ENCODE measurements at places on chromosomes 5 and 9. TPM values are rescaled to one million over a fixed set of nuclear protein-coding genes. Genes with fewer than 3 reads are reported as not detected.

- DNase-seq = no peak
Measured at GRCh38 chr5:195401-196160, 4.3 kb downstream of the LRRC14B start.

- no peak for DNase-seq
Measured at GRCh38 chr5:168186289-168187074, 105.0 kb upstream of the WWC1 start.

GPR21 gene
- total RNA-seq = 0.55 TPM

FAM153A gene
- 0.73 TPM for total RNA-seq

Measured in left lobe of liver (tissue), 2 donors.